Cortex of kidney (tissue), 1 donor: ENCODE measurements at places on chromosomes 2 and 18.

DNA sequence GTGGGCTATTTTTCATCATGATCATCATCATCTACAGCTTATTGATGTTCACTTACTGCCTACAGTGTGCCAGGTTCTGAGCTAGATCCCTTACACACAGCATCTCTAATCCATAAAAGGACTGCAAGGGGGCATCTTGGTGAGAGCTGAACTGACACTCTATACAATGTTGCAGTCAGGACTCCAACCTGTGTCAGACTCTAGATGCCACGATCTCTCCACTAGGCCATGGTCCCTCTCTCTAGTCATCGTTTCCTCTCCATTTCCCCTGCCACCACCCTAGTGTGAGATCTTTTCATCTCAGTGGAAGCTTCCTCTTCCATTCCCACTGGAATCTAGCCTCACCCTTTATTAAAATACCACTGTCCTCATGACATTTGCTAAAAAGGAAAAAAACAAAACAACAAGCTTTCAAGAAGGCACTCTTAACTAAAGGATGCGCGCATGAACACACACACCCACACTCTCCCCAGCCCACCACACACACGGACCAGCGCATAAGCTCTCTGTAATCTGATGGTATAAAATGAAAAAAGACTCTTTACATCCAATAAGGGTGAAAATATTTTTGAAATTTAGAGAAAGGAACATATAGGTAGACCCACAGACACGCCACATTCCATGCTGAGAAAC lies 93.4 kb upstream of the THOC1 start:
- DNase-seq, result no peak

DNA sequence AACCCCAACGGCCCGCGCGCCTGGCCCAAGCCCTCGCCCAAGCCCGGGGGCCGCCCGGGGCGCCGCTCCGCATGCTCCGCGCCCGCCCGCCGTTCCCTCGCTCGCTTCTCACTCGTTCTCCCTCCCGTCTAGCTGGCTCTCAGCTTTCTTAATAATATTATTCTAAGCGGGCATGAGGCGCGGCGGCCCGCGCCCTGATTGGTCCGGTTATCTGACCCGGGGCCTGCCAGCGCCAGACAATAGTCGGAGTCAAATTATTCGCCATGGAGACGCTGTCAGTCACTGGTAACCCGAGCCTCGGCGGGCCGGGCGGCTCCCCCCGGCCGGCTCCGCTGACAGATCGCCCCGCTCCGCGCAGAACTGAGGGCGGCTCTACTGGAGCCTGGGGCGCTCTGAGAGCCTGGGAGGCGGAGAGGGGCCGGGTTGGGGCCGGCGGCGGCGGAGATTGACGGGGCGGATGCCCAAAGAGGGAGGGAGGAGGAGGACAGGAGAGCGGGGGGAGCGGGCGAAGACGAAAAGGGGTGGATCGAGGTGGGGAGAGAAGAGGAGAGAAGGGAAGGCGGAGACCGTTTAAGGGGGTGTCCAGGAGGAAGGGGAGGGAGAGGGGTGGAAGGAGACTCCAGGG lies at the start of gene SIX2:
Gene SIX2 (minus strand): TSS at position 150 of the 625 bp plus-strand sequence. CDS start 342 bp downstream, outside the sequence.
- no peak for DNase-seq

DNA sequence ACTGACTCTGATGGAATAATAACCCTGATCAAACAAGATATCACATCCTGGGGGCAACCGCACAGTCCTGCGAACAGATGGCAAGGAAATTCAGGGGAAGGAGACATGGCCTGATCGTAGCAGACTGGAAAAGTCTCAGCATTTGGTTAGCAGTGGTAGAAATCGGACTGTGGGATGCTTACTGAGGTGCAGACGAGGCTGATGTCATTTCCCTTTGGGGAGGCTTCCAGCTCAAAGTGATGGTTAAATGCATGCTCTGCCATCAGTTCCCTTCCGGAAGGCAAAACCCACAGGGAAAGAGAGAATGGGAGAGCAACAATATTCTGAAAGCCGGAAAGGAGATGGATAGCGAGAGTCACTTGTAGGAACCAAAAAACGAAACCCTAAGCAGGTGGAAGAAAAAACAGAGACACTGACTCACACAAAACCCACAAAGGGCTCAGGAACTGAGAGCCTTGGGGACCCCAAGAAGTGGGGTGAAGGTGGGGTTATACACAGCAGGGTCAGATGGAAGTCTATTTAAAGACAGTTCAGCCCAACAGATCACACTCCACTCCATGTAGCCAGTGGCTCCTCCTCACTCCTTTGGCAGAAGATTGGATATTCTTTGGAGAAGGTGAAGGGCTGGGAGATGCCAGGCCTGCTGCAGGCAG lies 93.1 kb downstream of the INPP5D start:
- no peak for DNase-seq

DNA sequence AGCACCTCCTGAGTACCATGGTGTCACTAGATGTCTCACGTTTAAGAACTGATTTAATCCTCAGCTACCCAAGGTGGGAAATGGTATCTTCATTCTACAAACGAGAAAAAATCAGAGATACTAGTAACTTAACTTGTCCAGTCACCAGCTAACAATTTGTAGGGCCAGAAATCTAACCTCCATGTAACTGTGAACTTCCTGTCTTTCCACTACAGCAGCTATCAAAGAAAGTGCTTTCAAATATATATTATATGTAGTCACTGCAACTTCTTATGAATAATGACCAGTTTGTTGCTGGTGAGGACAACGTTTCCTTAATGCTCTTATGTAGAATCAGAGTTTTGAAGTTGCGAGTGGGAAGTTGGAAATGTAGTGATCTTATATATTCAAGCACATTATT lies 1.9 kb downstream of the REV1 start:
- DNase-seq, result no peak

GRCh38 chr2:62076980-62077638 lies 118.8 kb upstream of the B3GNT2 start:
- DNase-seq, result no peak

- no peak for DNase-seq
These were observed 37.0 kb upstream of the DPP10 start for GRCh38 chr2:114405247-114406116.

- DNase-seq, result no peak
These were observed 130.8 kb downstream of the COMMD1 start for GRCh38 chr2:62036229-62036628.

GRCh38 chr2:212073360-212073759 lies 465.2 kb downstream of the ERBB4 start:
- no peak for DNase-seq

- DNase-seq, result no peak
These were observed 304.3 kb downstream of the CELF4 start for GRCh38 chr18:37261246-37261840.

GRCh38 chr2:172829229-172829628 lies 93.6 kb downstream of the RAPGEF4 start:
- no peak for DNase-seq

DNA sequence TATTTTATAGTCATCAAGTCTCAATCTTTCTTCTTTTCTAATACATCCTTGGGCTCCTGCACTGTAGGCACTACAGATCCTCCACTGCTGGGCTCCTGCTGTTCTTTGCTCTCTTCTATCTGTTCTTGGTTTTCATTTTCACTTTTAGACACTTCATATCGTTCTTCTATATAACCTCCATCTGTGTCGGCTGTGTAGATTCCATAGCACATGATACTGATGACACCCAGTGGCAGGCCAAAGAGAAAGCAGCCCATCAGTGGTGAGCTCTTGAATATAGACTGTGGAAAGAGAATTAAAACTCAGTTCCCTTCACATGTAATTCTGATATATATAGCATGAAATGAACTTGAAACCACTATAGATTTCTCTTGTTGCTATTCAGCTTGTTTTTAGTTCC lies 38.0 kb downstream of the TMX3 start:
- DNase-seq, result no peak

DNA sequence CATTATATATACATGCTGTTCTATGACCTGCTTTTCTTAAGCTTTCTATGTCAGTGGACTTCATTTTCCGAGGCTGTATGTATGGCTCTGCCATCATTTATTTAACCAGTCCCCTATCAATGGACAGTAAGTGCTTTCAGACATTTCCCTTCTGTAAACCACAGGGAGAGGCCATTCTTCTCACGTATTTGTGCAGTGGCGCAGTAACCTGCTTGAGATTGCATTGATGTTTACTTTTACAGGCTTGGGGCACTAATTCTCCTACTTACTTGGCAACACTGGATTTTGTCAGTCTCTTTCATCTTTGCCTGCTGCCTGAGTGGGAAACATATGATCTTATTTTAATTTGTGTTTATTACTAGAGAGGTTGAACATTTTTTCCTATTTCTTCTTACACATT lies 52.1 kb downstream of the BOLA3 start:
- DNase-seq, result no peak

DNA sequence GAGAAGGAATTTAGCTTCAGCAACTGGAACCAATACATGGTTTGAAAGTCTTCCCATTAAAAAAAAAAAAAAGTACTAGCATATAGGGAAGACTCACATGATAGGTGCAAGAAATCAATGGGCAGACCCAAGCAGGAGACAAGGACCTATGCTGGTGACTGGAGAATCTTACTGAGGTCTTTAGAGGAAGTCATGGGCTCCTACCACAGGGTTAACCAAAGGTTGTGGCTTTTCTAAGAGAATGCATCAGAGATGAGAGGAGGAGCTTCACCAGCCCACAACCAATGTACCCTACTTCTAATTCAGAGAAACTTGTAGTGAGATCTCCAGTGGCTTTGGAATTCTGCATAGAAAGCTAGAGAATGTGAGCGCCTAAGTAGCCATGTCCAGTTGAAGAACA lies 207.4 kb downstream of the NCKAP5 start:
- no peak for DNase-seq

DNA sequence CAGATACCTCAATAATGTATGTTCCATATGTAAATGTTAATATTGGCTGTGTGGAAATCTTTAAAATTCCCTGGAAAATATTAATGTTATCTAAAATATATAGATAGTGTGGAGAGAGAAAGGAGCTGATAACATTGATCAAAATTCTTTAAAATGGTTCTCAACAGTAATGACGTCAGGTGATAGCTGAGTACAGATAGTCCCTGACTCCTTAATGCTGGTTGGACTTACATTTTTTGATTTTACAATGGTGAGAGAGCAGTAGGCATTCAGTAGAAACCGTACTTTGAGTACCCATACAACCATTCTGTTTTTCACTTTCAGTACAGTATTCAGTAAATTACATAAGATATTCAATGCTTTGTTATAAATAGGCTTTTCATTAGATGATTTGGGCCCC lies 146.6 kb downstream of the GALNT3 start:
- no peak for DNase-seq

- DNase-seq, result no peak
These were observed 1780.3 kb upstream of the LRRTM1 start for GRCh38 chr2:82084679-82085392.

DNA sequence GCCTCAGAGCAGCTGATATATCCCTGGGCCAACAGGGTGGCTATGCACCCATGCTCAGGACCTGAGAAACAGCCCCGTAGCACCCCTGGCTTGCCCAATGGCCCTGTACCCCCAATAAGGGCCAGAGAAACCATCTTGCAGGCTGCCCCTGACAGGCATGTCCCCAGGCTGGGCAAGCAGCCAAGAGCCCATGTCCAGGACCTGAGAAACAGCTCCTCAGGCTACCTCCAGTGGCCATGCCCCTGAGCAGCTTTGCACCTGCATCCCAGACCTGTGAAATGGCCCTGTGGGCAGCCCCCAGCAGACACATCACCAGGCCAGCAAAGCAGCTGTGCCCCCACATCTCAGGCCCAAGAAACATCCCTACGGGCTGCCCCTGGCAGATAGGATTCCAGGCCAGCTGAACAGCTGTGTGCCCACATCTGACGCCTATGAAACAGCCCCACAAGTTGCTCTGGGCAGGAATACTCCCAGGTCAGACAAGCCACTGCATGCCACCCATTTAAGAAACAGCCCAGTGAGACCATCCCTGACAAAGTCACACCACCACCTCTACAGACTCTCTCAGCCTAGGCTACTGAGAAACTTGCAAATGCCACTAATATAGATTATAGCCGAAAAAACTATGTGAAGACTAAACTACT lies 84.1 kb downstream of the TMEM237 start:
- DNase-seq, result no peak

DNA sequence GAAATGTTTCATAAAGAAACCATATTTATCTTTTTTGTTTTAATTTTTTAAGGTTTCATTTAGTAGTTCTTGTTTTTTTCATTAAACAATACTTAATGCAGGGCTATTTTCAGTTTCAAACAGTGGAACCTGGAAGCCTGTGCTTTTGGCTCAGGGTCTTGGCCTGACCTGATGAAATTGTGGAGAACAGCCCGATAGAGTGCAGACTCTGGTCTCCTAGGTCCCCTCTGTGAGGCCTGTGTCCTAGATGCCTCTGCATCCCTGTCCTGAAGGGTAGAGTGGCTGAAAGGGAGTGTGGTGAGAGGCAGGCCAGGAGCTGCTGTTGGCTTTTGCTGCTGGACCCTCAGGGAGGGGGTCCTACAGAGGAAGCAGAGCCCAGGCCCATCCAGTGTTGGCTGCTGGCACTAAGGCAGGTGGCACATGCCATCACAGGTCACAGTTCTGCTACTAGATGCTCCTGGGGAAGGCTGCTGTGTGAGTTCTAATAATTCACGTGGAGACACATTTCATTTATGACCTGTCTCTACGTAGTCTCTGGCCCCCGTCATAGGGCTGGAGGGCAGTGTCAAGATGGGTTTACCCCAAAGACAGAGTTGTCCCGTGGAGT lies 201.0 kb upstream of the COPS8 start:
- DNase-seq, result no peak

DNA sequence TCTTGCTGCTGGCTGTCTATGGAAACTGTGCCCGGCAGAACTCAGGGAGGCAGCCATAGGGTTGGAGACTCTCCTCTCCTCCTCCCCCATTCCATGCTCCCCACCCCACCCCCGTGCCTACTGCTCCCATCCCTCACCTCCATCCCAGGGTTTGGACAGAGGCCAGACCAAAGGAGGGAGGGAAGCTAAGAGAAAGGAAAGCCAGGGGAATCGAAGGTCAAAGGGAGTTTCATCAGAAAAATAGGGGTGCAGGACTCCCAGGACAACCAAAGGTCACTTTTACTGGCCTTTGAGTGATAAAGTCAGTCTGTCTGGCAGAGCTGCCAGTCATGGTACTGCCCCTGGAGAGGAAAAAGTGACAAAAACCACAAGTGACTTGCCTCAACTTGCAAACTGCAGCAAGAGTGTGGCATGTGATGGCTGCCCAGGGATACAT lies 187.3 kb upstream of the CTAGE1 start:
- no peak for DNase-seq
